Activated CD4-positive, alpha-beta T cell treated with anti-CD3 and anti-CD28 coated beads for 24 hours (primary cell): ENCODE measurements at places on chromosomes 3 and 15.

DNA sequence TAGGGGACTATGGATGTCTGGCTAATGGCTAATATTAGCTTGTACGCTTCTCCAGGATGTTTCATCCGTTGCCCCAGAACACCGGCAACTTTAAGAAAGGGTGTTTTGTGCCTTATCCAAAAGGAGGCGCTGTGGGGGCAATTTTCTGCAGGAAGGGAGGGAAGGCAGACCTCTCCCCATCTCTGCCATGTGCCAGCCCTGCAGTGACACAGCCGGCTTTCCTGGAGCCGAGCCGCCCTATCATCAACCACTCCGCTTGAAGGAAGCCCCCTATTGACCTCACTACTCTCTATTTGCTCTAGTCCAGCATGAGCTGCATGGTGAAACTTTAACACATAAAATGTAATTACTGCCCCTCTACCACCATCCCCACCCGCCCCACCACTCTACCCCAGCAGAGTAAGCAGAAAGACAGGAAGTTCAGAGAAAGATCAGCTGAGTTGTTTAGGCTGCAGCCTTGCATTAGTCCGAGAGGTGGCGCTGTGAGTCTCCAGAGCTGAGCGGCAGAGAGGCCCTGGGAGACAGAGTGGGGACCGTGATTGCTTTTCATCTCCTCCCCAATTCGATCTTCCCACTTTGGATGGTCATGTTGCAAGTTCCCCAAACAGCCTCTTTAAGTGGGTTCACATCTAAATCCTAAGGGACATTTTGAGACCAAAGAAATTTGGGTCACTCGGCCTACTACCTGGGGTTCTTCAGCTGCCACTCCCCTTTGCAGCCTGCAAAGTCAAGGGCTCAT is 24.5 kb upstream of the RAD18 start:
- peak; percentile 49 for DNase-seq

GRCh38 chr3:179956416-179956830 is 80.3 kb downstream of the PEX5L start:
- no peak for DNase-seq

GRCh38 chr3:65749066-65749465 is 289.7 kb downstream of the MAGI1 start:
- DNase-seq = no peak

- DNase-seq = no peak
Observed at GRCh38 chr15:31013863-31014607, 22.6 kb upstream of the MTMR10 start.

- no peak for DNase-seq
Observed at GRCh38 chr15:74580538-74581350, 34.9 kb upstream of the CLK3 start.

DNA sequence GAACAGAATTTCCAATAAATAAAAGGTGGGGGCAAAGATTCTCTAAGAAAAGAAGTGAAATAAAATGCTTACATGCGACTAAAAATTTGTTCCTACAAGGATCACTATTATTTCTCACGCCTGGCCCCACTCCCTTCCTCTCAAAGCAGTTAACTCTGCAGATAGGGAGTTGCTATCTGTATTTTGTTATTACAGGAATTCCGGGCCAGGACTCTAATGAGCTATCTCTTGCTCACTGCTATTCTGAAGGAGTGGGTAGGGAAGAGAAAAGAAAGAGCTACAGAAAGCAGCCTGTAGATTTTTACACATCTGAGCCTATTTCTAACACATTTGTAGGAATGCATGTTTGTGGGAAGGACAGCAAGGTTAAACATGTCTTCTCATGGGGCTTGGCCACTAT is 140.4 kb downstream of the PCCB start:
- DNase-seq = no peak

GRCh38 chr3:50950591-50950990 is 275.9 kb downstream of the DOCK3 start:
- DNase-seq = no peak

DNA sequence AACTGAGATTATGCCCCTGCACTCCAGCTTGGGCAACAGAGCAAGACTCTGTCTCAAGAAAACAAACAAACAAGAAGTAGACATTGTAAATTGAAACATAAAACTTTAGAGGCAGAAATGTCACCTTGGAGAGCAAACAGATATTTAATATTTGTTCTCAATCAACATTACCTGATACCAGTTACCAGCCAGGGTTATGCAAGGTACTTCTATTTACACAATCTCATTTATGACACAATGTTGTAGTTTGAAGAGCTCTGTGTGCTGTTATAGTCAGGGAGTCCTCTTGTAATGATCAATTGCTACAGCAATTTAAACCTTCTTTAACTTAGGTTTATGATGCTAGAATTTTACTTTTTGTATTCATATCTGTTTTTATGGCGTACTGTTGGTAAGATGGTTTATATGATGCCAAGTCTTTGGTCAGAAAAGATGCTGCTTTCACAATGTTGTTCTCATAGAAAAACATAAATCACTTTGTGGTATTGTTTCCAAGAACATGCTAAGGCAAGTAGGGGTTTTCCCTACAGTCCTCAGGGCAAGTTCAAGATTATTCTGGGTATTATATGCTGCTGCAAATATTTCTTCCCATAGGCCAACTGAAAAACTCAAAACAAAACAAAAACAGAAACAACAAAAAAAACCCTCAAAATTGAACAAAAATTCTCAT is 173.5 kb downstream of the TNIK start:
- DNase-seq = no peak

- DNase-seq = no peak
Observed at GRCh38 chr3:196164576-196164975, 46.6 kb downstream of the ZDHHC19 start.

DNA sequence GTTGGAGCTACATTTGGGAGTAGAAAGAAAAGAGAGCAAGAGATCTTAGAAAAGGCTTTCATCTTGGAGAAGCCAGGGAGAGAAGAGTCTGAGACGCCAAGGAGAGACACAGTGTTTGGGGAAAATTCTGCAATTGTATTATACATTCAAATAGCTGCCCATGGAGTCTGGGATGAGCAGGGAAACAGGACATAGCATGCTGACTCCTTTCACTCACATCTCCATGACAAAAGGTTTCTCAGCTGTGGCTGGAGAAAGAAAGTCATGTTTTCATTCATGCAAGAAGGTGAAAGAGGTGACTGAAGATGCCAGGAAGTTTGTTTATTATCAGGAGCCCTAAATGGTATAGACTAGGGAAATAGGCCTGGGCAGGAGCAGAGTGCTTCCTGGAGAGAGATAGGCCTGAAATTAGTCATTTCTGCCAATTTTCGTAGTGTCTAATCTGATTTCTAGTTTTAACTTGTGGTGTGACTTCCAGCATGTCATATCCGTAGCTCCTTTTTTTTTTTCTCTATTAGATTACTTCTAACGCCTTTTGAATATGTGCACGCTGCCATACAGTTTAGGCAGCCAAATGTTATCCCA is 34.1 kb downstream of the ACP3 start:
- no peak for DNase-seq

DNA sequence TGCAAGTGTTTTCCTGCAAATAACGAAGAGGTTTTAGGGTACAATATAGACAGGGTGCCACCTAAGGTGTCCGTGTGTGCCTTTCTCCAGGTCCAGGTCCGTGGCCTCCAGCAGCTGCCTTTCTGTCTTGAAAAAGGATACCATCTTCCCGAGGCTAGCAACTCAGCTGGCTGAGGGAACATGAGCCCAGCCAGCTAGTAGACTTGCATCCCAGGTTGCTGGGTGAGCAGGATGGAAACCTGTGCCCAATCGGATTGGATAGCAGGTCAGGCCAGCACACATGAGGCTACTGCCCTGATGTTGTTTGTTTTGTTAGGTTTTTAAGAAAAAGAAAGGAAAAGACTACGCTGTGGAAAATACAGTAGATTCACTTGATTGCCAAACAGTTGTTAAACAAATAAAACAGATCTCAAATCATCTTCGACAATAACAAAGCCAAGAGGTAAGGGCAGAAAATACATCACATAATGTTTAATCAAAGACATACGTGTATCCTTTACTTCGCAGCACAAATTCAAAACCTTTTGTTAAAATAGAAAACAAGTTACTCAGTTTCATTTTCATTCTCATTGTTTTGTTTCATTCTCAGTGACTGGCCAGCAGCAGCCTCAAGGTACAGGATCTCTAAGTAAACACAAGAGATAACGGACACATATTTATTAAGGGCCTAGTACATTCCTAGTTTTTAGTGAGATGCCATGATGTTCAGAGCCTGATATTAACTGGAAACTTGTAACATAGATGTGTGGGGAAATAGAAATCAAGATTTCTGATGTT is 661.2 kb upstream of the NR2F2 start:
- no peak for DNase-seq

DNA sequence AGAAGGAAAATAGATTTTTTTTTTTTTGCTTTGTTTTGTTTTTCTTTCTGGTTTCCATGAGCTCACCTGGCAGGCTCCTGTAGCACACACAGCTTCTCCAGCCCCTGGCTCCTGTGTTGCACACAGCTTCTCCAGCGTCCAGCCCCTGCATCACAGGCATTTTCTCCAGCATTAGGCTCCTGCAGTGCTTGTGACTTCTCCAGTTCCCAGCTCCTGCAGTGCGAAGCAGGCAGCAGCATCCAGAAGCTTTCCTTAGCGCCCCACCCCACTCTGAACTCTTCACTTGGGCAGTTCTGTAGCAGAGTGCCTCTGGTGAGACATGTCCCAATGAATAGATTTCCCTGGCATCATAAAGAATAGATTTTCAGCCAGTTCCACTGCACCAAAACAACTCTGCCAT is 5.5 kb upstream of the CCDC39 start:
- DNase-seq = no peak

DNA sequence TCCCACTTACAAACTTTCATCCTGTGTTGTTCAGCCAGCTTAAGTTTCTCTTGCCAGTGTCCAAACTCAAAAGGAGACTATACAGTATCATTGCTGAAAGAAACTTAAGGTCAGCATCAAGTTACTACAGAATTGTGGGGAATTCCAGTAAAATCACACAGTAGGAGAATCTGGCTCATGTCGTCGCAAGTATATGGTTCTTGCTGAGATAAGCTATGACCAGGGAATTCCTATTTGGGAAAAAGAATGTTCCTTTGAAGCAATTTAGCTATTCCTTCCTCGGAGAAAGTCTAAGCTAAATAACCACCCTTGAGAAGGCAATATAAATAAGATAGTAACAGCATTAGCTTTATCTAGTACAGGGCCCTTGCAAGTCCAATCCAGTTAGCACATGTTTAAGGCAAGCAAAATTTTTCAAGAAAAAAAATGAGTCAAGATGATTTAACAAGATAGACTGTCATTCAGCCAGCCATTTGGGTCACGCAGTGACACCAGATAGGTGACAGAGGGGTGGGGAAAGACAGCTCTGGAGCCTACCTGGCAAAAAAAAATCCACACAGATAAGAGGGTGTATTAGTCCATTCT is 78.2 kb upstream of the THBS1 start:
- DNase-seq = no peak

- DNase-seq = no peak
Observed at GRCh38 chr3:13879102-13879945, 547 bp downstream of the WNT7A start.

GRCh38 chr15:101441696-101442095 is 47.8 kb downstream of the PCSK6 start:
- DNase-seq = no peak

DNA sequence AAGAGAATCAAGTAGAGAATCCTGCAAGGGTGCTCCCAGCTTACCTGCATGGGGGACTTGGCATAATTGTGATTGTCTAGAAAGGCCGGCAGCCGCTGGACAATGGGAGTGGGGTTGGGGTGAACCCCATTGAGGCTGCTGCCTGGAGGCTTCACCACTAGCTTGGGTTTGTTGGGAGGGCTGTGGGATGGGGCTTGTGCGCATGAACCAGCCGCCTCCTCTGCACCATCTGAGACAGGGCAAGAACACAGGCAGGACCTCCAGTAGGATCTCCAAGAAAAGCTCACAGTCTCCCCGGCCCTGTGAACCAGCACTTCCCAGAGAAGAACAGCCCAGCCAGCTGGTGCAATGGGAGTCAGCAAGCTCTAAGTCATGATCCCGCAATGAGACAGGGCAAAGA is 39.8 kb downstream of the SEMA3G start:
- no peak for DNase-seq

DNA sequence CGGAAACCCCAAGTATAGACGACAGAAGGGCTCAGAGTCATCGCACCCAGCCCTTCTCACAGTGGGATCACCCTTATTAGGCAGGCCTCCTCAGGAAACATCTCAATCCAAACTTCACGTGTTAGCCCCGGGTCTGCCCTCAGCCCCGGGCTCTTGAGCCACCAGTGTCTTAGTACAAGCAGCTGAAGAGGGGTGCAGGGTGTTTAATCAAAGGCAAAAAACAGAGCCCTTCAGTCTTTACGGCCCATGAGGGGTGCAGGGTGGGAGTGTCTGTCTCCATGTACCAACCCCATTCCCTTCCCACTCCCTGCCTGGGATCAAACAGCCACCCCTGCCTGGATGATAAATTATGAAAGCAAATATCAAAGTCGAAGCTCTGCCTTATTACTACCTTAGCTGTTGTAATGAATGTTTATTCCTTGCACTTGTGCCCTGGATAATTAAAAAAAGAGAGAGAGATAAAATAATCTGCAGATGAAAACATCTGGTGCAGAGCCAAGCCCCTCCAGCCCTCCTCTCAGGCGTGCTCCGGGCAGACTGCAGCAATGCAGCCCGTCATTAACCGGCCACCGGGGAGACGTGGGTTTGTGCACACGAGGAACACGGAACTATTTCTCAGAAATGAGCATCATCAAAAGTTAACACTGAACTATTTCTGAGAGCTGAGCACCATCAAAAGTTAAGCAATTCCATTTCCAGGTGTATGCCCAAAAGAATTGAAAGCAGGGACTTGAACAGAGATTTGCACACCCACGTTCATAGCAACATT is 64.5 kb downstream of the ADAMTS17 start:
- no peak for DNase-seq

DNA sequence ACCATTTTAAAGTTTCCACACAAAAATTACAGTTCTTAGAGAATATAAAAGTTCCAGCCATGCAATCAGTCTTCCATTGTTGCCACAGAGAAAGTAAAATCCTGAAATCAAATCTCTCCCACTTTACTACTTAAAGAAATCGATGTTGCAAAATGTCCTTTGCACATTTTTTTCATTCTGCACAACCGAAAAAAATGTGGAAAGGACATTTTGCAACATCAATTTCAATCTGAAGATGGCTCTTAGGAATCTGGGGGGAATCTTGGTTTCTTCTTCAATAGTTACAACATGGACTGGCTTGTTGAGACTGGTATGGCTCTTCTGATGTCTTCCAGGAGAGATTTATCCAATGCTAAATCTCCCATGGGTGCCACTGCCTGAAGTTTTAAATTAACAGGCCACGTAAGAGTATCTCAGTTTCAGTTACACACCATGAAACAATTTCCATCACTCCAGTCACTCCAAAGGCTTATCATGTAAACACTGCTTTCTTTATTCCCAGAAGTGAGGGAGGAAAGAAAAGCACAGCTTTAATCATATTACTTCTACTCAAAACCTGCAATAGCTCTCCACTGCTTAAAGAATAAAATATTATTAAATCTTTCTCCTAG is 55.8 kb upstream of the CTNNB1 start:
- DNase-seq = no peak

DNA sequence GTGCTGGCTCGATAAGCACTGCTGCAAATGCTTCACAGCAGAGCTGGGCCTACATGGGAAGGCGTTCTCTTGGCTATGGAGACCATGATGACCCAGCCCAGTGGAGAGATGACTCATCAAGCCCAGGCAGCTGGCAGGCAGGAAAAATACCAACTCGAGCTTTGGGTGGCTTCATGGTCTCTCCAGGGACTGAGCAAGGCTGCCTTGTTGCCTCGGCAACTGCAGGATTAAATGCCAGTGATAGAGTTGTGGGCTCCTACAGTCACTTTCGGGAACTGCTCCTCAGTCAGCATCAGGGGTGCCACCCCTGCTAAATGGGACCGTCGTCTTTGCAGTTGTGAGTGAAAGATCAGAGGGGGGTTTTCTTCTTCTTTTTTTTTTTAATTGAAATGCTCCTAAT is 54.6 kb upstream of the MYZAP start:
- DNase-seq = no peak
